ENCODE measurements at places on chromosomes 12 and 14.

DNA sequence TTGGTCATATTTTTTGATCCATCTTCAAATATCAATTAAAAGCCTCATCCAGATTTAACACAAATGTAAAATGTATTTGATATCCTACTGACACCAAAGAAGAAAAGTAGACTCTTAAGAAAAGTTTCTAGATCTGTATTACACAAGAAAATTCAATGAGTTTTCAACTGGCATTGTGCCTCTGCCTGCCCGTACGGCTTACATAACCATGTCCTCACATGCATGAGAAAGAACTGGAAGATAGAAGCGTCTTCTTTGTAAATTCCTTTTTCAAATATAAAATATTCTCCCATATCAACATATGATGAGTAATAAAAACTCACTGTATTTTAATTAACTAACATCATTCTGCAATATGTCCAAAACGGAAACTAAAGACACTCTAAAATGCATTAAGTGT lies 7.2 kb downstream of the ANKS1B start:
- DNase-seq = no peak

- DNase-seq = no peak
These were observed 13.7 kb downstream of the TXNDC16 start for GRCh38 chr14:52538623-52539022.

- DNase-seq = no peak
These were observed 9.9 kb downstream of the SERPINA10 start for GRCh38 chr14:94282991-94283723.

DNA sequence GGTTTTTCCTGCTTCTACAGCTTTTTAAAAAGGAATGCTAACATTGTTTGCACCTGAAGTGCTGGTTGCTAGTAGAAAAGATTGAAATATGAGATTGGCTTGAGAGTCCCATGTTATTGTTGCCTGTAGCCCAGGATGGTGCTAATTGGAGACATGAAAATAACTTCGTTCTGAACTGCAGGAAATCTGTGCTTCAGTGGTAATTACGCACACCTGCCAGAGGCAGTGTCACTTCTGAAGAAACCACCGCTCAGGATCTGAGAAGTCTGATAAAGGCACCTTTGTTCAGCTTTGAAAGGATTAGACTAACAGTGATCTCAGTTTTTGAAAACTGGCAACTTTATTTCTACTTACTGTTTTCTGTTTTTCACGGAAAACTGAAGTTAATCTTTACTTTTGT lies 15.5 kb upstream of the ATP6V0A2 start:
- DNase-seq = no peak

- DNase-seq = no peak
These were observed 39.6 kb downstream of the GUCY2C start for GRCh38 chr12:14656846-14657245.

DNA sequence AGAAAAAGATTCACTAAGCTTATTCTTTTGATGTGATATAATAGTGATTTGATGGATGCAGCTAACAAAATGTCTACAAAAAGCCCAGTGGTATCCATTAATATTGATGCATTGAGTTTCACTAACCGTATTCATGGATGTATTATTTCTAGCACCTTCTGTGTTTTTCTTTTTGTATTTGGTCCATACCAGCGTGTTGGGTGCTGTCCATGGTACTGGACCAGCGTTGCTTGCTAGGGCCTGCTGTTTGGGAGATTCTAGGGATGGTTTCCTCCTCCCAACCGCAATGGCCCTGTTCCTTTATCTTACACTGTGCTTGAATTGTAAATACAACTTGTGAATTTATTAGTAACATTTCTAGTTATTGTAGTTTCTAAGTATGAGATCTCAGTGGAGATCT lies 31.7 kb downstream of the ANO4 start:
- DNase-seq = no peak

- DNase-seq = peak; percentile 9
These were observed 137.1 kb downstream of the BRMS1L start for GRCh38 chr14:35963209-35963608.

DNA sequence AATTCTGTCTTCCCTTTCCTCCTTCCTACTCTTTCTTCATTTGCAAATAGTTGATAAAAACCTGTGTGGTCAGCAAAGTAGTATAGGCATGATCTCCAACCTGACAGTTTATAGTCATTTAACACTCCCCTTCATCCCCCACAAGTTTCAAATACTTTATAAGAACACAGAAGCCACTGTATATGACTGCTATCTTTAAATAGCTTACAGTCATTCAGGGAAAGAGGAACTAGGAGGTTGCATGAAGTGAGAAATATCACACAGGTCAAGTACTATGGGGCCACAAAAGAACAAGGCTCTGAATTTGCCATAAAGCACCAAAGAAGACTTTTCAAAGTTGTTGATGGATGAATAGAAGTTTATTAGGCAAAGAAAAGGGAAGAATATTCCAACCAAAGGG lies 431.3 kb downstream of the NPAS3 start:
- no peak for DNase-seq

- no peak for DNase-seq
These were observed 99.3 kb downstream of the SINHCAF start for GRCh38 chr12:31226639-31227038.

DNA sequence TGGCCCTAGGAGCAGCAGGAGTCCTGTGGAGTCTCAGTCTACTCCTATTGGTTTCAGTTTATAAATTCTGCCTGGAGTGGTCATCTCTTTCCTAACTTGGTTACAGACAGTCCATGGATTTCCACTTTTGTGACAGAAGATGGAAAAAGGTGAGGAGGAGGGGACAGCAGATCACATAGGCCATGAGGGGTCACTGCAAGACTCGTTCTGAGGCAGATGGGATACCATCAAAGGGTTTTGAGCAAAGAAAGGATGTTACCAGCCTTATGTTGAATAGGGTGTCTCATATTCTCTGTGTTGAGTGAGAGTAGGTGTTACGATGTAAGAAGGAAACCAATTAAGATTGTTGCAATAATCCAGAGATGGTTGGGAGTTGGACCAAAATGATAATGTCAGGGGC lies 15.3 kb downstream of the PDE3A start:
- DNase-seq = no peak

DNA sequence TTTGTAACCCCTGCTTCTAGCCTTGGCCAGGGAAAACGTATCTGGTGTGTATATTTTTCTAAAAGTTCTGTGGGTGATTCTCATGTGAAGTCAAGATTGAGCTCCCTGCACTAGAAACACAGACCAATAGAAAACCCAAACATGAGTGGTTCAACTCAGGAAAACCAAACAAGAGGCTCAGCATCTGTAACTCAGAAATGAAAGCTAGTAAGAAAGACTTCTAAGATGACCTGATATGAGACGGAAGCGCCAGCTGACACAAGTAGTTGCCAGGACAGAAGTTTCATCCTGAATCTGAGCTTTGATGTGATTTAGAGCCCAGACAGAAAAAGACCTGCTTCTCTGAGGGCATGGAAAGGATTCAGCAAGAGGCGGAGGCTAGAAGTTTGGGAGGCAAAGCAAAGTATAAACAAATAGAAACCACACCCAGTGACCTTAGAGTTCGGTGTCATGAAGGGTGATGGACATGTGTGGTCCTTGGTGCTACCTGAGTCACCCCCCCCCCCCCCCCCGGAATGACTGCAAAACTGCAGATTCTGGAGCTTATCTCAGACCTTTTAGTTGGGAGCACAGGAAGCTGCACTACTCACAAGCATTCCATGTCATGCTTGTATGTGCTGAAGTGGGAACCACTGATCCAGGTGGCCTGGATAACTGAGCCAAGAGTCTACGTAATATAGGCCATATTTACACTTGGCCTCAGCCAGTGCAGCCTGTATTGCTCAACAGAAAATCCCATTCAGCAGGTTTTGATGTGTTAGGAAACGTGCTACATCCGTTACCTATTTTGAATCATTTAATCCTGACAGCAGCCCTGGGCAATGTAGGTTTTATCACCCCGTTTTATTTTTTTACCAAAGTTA lies 191.3 kb downstream of the ANO6 start:
- DNase-seq = no peak

DNA sequence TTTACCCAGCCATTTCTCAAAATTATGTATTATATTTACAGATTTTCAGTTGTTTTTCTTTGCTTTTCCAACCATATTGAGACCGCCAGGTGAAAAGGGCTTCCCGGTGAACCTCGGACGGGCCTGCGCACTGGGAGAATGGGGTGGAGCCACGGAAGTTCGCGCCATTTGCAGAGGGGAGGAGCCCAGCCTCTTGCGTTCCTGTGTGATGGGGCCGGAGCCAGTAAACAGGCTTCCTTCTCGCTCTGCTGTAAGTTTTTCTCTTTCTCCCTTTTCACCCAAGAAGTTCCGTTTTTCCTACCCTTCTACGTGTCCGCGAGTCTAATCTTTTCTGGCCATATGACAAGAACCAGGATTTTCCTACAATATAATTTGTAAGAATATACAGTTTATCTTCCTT lies 1108.8 kb upstream of the SEL1L start:
- DNase-seq = no peak

- no peak for DNase-seq
These were observed 1.9 kb upstream of the SLCO1A2 start for GRCh38 chr12:21336656-21337055.

GRCh38 chr12:117009759-117010158 lies 89.5 kb downstream of the TESC start:
- no peak for DNase-seq

- no peak for DNase-seq
These were observed 108.1 kb downstream of the BICD1 start for GRCh38 chr12:32214723-32215122.

GRCh38 chr14:52845081-52845480 lies 53.7 kb upstream of the GNPNAT1 start:
- no peak for DNase-seq

GRCh38 chr12:71804505-71804904 lies 35.1 kb upstream of the TBC1D15 start:
- DNase-seq = no peak

DNA sequence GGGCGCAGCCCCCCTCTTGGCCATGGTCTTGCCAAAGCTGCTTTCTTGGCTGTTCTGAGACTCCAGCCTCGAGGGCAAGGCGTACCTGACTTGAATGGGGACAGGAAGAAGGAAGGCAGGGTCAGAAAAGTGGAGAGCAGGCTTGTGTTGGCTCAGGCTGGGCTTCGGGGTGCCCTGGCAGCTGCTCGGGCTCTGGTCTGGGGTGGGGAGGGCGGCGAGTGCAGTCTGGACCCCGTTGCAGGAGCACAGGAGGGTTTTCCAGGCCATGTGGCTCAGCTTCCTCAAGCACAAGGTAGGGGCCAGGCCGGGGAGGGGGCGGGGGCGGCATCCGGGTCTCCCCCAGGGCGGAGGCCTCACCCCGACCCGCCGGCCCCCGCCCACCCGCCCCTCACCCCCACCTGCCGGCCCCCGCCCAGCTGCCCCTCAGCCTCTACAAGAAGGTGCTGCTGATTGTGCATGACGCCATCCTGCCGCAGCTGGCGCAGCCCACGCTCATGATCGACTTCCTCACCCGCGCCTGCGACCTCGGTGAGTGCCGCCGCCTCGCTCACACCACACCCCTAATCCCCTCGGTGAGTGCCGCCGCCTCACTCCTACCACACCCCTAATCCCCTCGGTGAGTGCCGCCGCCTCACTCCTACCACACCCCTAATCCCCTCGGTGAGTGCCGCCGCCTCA lies 4.2 kb downstream of the NOC4L start:
- no peak for DNase-seq

DNA sequence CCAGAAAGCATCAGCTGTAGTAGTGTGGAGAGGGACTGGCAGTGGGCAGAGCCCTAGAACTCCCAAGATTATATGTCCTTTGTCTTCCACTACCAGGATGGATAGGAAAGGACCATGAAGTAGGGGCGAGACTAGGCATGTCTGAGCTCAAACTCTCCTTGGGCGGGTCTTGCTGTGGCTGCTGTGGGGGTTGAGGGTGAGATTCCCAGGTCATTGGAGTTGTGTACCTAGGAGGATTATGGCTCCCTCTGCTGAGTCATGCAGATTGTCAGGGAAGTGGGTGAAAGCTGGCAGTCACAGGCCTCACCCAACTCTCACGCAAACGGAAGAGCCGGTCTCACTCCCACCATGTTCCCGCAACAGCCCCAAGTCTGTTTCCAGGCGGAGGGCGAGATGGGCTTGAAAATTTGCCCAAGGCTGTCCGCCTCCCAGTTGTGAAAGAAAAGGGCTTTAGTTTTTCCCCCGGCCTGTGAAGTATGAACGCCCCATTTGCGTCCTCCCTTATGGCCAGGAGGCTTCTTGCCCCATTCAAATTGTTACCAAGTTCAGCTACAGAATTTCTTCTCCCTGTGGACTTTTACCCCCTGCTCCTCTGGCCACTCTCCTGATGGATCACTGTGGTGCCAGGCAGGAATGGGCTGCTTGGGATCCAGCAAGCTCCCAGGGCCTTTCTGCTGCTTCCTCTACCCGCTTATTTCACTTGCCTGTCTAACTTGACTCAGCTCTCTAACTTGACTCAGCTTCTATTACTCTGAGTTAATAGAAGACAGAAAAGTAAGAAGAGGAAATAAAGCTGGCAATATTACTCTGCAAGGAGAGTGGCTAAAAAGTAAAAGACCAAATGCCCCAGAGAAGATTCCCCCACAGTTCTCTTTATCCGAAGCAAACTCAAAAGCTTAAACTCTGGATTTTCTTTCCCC lies 159.3 kb downstream of the SLC2A13 start:
- no peak for DNase-seq

- DNase-seq = no peak
These were observed 48.1 kb downstream of the KDM2B start for GRCh38 chr12:121532503-121533393.

GRCh38 chr14:31229638-31230572 lies 22.3 kb upstream of the HECTD1 start:
- DNase-seq = peak; percentile 19

GRCh38 chr14:102187044-102187443 lies 47.3 kb downstream of the WDR20 start:
- DNase-seq = no peak

DNA sequence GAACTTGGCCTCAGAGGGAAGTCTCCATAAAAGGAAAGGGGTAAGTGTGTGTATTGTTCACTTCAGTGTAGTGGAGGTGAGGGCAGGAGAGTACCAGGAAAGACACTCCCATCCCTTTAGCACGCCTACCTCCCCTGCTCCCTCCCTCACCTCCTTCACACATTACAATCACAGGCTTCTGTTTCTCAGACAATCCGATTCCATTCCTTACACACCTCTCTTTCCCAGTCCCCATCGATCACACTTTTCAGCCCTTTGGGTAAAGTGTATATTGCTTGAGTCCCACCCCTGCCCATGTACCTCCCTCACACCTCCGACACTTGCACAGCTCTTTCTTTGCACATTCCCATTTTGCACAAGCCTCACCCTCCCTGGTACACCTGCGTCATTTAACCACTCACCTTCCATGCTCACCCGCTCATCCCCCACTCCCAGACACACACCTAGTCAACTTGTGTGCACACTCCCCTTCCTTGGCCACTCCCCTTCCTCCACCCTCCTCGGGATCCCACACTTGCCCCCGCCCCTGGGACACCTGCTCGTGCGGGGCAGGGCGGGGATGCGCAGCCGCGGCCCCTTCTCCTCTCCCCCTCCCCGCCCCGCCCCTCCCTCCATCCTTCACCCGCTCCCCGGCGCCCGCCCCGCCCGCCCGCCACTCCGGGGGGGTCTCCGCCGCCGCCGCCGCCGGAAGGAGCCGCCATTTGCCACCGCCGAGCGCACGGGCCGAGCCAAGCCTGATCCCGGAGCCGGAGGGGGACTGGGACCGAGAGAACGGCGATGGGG lies at the start of gene MARCHF9:
TSS of gene MARCHF9 (plus strand) at position 693 of the 783 bp plus-strand sequence. CDS start 426 bp downstream, outside the sequence.
- peak; percentile 84 for DNase-seq
